ENCODE measurements at places on chromosomes 11 and 22.
A peak's percentile ranks its signal among the peaks of the same experiment; 100 is the strongest.

DNA sequence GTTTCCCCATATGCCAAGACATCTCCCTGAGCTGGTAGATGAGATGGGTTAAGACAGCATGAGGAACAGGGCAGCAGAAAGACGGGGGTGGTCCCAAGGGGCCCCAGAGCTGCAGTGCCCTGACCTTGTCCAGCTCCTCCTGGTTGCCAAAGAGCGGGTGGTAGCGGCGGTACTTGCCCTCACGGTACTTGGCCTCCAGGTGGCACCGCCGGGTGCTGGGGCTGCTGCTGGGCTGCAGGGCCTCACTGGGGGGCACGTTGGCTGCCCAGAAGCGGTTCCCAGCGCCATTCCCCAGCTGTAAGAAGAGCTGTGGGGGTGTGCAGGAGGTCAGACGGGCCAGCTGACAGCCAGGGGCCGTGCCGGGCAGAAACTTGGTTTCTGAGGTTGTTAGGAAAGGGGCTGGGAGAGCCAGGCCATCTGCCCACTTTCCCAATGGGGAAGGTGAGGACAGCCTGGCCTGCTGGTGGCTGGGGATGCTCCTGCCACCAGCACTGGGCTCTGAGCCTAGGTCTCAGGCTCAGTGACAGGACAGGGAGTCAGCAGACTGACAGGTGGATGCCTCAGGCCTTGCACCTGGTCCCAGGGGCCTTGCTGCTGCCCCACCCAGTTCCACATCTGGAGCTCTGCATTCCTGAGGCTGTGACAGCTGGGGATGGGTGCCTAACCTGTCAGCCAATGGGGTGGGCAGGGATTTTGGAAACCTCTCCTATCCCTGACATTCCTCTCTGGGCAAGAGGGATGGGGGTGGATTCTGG lies 30.0 kb upstream of the PDE2A start:
- DNase-seq, result no peak

- no peak for DNase-seq
Measured at GRCh38 chr22:35148866-35149548, 83.0 kb downstream of the ISX start.

- no peak for DNase-seq
Measured at GRCh38 chr11:74257959-74258553, 53.4 kb downstream of the P4HA3 start.

DNA sequence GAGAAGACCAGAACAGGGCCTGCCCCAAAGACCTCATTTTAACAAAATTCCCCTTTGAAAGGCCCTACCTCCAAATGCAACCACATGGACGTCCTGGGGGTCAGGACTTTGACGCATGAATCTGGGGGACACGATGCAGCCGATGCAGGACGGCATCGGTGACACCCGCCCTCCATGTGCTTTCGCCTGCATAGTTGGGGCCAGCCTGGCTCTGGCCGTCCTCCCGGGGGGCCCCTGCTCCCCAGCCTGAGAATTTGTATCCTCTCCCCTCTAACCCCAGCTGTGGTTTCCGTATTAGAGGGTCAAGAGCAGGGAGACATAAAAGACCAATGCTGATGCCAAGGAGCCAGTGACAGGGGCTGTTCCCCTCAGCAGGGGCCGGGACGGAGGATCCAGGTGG lies 18.4 kb upstream of the BRSK2 start:
- DNase-seq, result no peak

DNA sequence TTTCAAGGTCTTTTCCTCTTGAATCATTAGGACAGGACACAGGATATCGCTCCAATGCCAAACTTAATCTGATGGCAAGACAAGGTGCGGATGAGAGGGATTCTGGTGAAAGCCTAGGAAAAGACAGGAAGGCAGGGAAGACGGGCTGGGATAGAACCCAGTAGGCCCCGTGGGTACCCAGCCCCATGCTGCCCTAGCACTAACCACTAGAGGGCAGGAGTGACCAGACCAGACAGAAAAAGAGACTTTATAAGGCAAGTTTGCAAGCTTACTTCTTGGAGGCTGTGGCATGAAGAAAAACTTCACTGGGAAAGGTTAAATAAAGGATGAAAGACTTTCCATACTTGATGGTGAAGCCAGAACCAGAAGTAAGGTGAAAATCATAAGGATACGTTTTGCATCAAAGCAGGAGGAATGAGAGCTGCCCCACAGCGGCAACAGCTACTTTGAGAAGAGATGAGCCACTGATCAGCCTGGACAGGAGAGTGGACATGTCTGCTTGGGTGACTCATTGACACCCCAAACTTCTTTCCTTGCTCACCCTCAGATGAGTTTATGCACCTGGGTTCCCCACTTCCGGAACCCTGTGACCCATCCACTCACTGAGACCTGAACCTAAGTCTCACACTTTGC lies 39.8 kb downstream of the SYN3 start:
- peak; percentile 20 for DNase-seq

GRCh38 chr11:108881131-108881530 lies 216.3 kb downstream of the DDX10 start:
- no peak for DNase-seq

DNA sequence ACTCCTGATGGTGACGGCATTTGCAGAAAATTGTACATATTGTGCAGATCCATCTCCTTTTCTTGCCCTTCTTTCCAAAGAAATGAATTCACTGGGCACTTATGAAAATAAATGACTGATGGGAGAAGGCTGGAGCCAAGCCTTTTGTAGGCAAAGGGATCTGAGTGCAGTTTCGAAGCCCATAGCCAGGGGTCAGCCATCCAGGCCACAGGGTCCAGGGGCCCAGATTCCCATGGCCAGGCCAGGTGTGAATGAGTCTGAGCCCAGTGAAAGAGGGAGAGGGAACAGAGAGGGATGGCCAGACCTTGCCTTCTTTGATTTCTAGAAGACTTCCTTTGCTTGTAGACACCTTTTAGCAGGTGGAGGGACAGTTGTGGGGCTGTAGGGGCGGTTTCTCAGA lies 209.1 kb downstream of the KIRREL3 start:
- no peak for DNase-seq

- no peak for DNase-seq
Measured at GRCh38 chr11:125170510-125171031, 6.0 kb downstream of the PKNOX2 start.

GRCh38 chr11:66936311-66936711 lies 21.9 kb downstream of the PC start:
- peak; percentile 46 for DNase-seq

- DNase-seq, result no peak
Measured at GRCh38 chr11:84455691-84456090, 1169.5 kb upstream of the CCDC90B start.

DNA sequence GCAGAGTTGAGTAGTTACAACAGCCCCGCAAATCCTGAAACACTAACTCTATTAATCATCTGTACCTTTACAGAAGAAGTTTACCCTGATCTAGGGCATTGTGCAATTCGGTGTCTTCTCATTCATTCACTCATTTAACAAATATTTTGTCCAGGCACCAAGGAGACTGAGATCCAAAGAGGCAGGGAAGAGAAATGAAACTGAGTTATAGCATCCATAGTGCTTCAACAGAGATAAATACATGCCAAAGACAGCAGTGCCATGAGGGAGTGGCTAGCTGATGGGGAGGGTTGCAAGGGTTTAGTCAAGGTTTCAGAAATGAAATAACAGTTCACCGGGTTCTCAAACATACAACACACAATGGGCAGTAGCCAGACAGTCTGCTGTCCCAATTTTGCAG lies 40.2 kb upstream of the MTNR1B start:
- no peak for DNase-seq

GRCh38 chr11:134915212-134915611 lies 503.2 kb upstream of the B3GAT1 start:
- no peak for DNase-seq

DNA sequence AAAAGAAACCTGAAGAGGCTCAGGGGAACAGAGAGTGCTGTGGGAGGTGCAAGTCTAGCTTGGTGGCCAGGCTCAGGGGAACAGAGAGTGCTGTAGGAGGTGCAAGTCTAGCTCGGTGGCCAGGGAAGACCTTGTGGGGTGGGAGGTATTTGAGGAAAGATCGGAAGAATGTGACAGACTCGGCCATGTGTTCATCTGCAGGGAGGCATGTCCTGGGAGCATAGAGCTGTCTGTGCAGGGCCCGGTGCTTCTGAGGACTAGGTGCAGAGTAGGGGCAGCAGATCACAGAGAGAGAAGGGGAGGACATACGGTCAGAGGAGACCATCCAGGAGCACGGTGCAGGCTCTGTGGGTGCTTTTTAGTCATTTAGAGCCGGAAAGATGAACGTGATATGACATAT lies 10.8 kb downstream of the IFITM10 start:
- no peak for DNase-seq

DNA sequence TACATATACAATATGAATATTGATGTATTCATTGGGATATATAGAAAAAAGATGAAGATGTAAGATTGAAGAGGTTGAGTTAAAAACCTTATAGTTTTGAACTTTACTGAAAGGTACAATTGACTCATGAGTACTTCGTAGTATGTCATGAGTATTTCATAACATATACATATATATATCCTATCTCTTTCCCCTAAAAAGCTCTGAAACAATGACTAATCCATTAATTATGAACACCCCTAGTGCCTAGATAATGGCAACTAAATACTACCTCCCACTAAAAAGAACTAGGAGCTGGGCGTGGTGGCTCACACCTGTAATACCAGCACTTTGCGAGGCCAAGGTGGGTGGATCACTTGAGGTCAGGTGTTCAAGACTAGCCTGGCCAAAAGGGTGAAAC lies 31.5 kb downstream of the SLC35F2 start:
- no peak for DNase-seq

DNA sequence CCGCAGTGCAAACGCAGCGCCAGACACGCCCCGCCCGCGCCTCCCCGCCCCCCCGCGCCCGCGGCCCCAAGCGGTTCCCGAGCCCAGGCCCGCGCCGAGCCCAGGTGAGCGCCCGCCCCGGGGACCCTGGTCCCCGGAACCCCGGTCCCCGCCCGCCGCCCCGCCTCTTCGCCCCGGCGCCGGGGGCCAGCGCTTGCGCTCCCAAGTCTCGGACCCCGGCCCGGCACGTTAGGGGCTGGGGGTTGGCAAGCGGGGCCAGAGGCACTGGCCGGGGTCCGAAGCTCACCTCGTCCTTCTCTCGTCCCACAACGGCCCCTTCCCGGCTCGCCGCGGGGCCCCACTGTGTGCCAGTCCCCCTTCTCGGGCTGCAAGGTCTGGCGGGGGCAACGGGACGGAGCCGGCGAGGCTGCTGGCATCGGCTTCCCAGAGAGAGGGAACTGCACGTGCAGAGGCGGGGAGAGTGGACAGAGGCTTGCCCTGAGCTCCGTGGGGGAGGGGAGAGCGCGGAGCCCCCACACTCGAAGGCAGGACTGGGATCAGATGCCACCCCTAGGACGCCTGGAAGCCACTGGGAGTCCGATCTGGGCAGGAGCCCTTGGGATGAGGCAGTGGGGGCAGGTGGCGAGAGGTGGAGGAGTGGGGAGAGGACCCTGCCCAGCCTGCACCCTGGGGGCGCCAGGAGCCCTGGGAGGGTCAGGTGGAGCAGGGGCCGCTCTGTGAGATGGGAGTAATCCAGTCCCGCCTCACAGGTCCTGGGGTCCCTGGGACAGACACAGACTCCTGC lies 1.8 kb upstream of the AIFM3 start:
- DNase-seq, result no peak

DNA sequence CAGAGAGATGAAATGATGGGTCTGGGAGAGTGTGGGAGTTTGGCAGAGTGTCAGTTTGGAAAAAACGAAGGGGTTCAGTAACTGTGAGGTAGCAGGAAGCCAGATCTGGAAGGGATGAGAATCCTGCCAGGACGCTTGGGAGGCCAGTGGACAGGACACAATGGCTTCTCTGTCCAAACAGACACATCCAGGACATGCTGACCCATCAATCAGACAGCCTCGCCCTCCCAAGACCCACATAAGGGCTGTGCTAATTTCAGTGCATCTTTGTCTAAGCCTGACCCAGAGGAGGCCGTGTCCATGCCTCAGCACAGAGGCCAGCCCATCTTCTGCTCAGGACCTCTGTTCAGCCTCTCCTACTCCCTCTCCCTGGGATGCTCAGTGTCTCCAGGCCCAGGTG lies 576.5 kb upstream of the B3GAT1 start:
- no peak for DNase-seq

DNA sequence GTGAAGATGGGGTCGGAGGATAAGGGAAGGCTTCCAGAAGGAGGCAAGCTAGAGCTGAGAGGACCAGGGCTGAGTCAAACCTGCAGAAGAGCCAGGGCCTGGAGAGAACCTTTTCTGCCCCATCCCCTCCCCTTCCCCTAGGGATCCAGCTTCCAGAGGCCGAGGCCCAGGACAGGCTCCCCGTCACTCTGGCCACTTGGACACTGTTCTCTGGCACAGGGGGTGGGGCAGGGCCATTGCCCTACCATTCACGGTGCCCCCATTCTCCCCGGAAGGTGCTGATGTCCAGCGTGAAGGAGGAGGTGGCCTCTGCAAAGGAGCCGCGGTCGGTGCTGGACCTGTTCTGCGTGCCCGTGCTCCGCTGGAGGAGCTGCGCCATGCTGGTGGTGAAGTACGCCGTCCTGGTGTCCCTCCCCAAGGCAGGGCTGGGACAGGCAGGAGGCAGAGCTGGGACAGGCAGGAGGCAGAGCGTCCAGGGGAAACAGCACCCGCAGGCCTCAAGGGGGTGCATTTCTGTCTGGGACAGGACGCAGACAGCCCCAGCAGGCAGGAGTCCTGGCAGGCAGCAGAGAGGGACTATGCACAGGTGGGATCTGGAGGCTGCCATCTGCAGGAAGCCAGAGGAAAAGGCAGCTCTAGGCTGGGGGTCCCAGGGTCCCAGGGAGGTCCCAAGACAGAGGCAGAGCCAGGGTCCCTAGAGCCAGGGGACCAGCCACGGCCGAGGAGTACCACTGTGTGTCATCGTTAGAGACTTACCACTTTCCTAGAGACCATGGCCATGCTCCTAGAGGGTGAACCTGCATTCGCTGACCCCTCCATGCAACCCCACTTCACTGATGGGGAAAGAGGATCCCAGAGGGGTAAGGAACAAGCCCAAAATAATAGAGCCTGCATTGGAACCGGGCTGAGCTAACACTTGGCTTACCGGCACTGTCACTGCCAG lies 25.8 kb upstream of the SLC22A12 start:
- no peak for DNase-seq

- DNase-seq, result no peak
Measured at GRCh38 chr22:50730013-50730891, 7.8 kb upstream of the ACR start.
